Ureter (tissue), 1 donor: ENCODE measurements at places on chromosomes 6 and 20.

GRCh38 chr20:46221256-46221833, 87.0 kb downstream of the CDH22 start:
- DNase-seq: no peak

DNA sequence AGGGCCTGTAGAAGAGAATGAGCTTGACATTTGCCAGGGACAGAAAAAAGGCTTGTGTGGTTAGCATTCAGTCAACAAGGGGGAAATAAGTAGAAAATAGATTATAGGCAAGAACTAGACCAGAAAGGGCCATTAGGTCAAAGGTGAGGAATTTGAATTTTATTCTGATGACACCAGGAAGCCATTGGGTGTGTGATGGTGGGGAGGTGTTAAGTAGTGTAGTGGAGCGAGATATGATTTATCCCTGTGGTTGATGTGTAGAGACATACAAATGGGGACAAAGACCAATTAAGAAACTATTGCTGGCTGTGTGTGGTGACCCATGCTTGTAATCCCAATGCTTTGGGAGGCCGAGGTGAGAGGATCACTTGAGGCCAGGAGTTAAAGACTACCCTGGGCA, 11.0 kb downstream of the DSTN start:
- no peak for DNase-seq

GRCh38 chr6:139343052-139343750, 31.2 kb downstream of the CITED2 start:
- DNase-seq: no peak

DNA sequence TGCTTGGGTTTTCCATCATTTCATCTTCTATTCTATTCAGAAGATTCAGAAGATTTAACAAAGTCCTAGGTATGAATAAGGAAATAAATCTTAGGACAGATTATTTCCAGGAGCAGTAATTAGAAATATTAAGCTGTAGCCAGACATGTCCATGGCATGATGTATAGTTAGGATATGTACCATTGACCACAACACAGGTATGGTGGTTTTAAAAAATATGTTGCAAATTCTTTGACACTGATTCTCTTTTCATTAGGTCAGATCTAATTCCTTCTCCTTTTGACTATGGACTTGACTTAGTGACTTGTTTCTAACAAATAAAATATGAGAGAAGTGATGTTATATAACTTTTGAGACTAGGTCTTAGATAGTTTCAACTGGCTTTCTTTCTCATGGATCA, 23.5 kb upstream of the PDE7B start:
- no peak for DNase-seq

DNA sequence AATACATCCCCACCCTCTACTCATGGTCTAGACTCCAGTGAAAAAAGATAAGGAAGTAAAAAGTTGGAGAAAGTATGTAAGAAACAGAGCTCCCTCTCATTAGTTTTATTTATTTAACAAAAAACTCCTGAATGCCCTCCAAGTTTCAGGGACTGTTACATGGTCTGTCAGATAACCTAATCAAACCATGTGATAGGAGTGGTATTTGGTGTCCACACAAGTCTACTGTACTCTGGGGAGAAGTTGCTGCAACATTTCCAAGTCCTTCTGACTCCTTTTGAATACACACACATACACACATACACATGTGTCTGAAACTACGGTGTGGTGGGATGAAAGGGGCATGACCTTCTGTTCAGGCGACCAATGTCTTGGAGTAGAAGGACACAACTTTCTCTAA, 320.0 kb downstream of the ADGRG6 start:
- DNase-seq: no peak

GRCh38 chr6:19837511-19838441, 606 bp downstream of the ID4 start:
- peak; percentile 50 for DNase-seq

DNA sequence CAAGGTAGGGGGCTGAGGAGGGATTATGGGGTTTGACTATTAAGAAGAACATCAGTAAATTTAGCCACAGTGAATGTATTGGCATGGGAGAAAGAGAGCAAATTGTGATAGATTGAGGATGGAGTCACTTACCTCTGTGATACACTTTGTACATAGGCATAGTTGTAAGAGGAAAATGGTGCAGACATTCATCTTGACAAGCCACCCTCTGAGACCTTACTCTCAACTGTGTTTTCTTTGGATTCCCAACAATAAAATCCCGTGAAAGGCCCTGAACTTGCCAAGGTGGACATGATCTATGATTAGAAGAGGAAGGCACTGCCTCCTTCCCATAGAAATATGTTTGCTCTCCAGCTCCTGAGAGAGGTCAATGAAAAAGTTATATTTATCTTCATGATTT, 18.6 kb upstream of the TENT5A start:
- no peak for DNase-seq

DNA sequence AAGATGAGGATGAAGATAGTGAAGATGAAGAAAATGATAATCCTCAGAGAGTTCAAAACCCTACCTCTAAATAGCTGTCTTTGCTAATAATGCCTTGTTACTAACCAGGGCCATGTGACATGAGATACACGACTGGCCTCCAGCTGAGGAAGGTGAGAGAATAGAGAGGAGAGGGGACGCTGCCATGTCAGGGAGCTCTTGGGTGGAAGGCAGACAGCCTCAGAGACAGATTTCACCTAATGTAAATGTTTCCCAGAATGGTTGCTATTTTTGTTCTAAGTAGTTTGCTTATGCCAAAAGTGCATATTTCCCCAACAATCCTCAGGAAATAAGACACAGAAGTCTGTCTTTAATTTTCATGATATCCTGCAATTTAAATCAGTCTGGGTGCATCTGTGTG, 138.4 kb downstream of the ELOVL4 start:
- DNase-seq: no peak

DNA sequence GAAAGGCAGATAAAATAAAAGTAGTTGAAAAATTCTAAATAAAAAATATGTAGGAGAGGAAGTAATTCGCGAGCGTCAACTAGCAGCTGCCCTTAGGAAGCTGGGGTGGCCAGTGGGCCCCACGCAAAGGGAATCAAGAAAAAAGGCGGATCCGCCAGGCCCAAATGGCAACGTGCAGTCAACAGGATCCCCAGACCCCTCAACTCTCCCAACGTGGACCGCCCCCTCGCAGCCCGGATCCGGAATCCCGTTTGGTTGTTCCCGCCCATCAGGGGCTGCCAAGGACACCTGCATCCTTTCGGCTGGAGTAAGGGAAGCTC, 296 bp downstream of the DZANK1 start:
- DNase-seq: no peak

- DNase-seq: no peak
Measured at GRCh38 chr6:138499303-138500018, at the start of gene NHSL1. NHSL1 (minus strand) TSS chr6:138499494; CDS start chr6:138499290, 204 bp downstream.

GRCh38 chr6:111484633-111484930, 1.6 kb upstream of the REV3L start:
- DNase-seq: no peak

GRCh38 chr6:129329678-129330077, 380.3 kb downstream of the ARHGAP18 start:
- no peak for DNase-seq

GRCh38 chr6:127207591-127208120, 59.0 kb upstream of the RNF146 start:
- no peak for DNase-seq

GRCh38 chr6:56549014-56549413, 93.7 kb downstream of the DST start:
- DNase-seq: no peak

GRCh38 chr6:84329077-84329476, 101.6 kb upstream of the CEP162 start:
- no peak for DNase-seq

GRCh38 chr6:71330501-71330900, 41.9 kb downstream of the OGFRL1 start:
- DNase-seq: no peak

DNA sequence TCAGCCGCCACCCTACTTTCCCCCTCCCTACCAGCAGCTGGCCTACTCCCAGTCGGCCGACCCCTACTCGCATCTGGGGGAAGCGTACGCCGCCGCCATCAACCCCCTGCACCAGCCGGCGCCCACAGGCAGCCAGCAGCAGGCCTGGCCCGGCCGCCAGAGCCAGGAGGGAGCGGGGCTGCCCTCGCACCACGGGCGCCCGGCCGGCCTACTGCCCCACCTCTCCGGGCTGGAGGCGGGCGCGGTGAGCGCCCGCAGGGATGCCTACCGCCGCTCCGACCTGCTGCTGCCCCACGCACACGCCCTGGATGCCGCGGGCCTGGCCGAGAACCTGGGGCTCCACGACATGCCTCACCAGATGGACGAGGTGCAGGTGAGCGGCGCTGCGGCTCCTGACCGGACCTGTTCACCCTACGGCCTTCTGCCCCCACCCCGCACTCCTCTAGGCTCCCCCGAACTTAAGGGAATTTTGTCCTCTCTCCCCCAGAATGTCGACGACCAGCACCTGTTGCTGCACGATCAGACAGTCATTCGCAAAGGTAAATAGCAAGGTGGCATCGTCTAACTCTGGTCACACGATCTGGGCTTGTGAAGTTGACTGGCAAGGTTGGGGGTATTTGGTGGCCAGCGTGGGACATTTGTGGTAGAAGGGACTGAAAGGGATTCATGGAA, 2.3 kb downstream of the TFAP2C start:
- no peak for DNase-seq

DNA sequence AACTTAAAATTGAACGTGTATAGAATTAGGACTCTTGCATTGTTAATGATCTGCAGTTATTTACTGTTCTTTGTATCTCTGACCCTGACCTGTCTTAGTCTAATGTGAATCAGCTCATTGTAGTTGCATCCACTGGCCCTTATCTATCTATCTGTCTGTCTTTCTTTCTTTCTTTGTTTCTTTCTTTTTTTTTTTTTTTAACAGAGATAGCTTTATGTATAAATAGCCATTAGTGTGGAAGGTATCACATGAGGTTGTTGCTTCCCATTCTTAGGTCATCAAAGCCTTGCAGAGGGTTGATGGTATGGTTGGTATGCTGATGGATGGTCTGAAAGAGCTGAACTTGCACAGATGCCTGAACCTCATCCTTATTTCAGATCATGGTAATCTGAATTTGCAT, 59.9 kb downstream of the ENPP1 start:
- no peak for DNase-seq
